ENCODE measurements at places on chromosomes 13 and 19. TPM values are rescaled to one million over a fixed set of nuclear protein-coding genes. Genes with fewer than 3 reads are reported as not detected.

Gene POSTN
- total RNA-seq, result not detected

Gene PSG11
- total RNA-seq, result not detected

DNA sequence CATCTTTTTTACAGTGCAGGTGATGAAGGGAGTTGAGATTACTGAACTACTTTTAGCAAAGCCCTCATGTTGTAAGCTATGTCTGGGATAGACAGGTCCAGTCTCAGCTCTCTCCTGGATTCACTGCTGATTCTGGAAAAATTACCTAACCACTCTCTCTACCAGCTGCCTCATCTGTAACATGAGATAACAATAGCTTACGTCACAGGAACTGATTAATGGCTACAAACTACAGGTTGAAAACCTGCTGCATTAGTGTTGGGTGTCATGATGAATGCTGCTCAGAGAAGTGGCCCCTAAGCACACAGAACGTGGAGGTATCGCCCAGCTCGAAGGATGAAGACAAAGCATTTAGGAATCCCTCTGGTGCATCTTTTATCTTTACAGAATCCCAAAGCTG is 277.8 kb downstream of the ABCC4 start:
- no peak for DNase-seq

DNA sequence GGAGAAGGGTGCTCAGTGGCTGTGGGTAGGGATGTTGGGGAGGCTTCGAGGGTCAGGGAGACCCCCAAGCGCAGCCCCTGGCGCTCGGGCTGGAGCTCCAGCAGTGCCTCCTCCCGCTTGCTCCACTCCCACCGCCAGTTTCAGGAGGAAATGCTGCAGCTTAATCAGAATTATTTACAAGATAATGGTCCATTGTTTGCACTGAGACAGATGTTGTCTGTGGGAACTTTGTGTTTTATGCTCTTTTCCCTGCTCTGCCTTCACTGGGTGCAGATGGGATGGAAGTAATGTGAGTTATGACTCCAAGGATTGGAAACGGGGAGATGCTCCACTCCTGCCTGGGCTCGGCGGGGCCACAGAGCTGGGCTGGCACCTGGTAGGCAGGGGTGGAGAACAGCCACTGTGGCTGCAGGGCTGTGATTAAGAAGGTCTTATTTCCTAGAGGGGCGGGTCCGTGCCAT is 192.4 kb downstream of the ZNF536 start:
- no peak for DNase-seq

DNA sequence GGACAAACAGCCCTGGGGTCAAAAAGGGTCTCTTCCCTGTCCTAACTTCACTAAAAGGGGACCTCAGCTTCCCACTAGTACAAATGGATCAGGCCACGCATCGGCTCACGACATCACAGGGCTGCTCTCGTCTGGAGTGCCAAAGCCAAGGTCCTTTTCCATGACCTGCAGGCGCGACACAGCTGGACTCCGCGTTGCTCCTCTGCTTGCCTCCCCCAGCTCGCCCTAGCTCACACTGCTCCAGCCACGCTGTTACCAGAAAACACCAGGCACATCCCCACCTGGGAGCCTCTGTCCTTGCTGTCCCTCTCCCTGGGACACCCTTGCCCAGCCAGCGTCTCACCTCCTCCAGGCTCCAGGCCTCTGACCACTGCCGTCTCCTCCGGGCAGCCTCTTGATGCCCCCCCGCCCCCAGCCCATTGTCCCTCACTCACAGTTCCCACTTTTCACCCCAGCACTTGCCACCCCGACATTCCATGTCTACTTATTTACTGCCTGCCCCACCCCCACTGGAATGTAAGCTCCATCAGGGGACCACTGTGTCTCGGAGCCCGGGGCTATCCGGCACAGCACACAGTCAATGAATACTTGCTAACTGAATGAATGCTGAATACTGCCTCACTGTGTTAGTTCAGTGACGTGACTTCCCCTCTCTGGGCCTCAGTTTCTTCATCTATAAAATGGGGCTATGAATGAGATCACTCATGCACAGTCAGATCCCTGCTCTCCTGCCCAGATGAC is 20.7 kb downstream of the AKT2 start:
- DNase-seq, result no peak

DNA sequence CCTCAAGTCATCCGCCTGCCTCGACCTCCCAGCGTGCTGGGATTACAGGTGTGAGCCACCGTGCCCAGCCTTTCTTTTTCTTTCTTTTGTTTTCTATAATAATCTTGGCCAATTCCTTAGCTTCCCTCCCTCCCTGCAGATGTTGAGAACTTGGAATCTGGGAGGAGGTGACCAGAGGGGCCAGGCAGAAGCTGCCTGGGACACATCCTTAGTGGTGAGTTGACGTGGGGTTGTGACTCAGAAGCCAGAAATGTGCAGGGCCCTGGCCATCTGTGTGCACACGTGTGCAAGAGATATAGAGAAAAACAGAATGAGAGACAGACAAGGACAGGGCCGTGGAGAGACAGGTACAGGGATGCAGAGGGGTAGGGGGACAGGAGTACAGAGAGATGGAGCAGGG is 154.3 kb downstream of the SIPA1L3 start:
- no peak for DNase-seq

- no peak for DNase-seq
Observed at GRCh38 chr13:109720758-109721184, 65.6 kb downstream of the IRS2 start.

DNA sequence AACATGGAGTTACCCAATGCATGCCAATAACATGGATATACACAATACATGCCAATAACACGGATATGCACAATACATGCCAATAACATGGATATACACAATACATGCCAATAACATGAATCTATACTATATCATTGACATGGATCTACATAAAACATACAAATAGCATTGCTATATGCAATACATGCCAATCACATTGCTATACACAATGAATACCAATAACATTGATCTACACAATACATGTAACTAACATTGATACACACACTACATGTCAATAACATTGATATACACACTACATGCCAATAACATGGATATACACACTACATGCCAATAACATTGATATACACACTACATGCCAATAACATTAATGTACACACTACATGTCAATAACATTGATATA is 932 bp upstream of the PIP5K1C start:
- no peak for DNase-seq

DNA sequence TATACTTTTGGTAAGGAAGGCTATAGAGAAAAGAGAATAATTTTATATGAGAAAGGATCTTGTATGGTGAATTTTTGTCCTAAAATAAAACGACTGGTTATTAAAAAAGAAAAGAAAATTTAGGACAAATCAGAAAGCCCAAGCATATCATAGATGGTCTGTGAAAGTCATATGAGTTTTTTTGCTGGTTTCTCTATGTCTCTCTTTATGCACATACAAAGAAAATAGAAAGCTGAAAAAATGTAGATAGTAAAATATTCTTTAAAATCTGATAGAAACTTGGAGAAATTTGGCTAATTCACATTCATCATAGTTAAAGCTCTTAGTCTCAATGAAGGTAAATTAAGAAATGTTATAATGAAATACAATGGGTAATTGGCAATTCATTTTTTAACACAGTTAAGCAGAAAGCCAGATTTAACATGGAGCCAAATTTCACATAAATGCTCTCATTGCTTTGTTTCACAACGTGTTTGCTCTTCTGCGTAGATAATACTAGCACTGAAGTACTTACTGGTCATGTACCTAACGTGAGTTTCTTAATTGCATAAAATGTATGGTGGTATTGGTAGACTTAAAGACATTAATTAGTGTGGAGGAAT is 621.5 kb upstream of the ATXN8OS start:
- no peak for DNase-seq

DNA sequence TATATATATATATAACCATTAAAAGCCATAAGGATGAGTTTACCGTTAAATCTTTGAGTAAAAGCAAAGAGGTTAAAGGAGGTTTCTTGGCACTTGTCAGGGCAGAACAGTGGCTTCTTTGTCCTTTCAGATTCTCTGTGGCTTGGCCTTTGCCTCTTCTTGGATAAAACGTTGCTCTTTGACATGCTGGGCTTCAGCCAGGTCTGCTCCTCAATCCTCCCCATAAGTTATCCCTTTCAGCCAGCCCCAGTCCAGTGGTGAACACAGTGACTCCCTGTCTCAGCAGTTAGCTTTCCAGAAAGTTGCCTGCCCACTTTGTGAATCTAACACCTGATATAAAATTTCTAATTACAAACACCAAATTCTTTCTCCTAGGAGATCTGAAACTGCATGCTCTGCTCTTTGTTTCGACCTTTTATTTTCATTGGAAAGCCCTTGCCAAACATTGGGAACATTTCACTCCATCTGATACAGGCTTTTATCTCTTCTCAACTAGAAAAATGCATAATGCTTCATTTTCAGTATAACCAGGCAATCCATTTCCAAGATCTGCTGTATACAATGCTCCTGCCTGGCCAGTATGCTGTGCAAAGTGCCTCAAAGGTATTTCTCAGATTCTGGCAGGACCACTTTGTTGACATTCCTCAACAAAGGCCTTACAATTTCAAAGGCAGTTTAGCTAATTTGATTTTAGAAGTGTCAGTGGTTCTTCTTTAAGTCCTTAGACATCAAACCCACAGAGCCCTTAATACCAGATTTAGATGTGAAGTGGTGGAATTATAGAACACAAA is 16.2 kb upstream of the MED4 start:
- no peak for DNase-seq
